ENCODE measurements at places on chromosomes 7 and 10.

DNA sequence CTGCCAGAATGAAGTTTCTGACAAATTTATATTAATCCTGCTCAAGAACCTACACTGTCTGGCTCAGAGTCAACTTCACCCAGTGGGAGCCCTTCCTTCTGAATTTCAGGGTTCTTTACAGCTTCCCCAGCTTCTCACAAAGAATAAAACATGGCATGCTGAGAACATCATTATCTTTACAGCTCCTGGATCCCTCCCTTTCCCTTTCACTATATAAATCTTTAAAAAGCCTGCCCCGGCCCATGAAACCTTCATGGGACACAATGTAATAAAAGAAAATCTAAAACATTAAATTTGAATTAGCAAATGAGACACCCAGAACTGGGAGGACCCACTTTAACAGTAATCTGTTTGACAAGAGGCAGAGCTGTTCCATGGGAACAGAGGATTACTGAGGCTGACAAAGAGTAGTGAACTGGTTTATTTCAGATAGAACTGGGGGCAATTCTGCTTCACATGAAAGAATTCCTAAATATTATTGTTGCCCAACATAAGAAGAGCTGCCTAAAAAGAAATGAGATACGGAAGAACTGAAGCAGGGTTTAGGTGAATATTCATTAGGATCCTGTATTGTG, 222.8 kb downstream of the THSD7A start:
- DNase-seq, result no peak

- no peak for DNase-seq
These were observed 71.3 kb downstream of the MTPN start for GRCh38 chr7:135905858-135906257.

DNA sequence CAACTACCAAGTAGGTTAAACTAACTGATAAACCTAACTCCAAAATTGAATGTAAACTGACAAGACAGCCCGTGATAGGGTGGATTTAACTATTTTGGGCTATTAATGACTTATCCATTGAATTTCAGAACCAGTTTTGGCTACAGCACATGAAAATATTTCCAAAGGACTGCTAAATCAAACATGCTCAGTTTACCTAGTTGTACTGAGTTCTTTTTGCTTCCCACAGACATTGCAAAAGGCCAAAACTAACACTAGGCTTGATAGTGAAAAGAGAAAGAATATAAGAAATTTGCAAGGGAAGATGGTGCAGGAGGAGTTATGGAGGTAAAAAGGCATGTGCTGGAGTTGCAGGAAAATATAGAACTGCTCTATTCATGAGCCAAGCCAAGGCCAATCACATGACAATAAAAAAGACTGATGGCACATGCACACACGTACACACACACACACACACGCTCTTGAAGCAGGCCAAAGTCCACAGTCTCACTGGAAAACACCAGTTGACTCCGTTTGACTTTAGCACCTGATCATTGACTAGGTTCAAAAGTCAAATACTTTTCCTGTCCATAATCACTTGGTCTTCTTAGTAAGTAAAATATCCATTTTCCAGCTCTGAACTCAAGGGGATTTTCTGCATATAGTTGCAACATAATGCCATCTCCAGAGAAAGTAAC, 76.0 kb upstream of the AGBL3 start:
- no peak for DNase-seq

GRCh38 chr10:112613620-112614019, 166.6 kb downstream of the VTI1A start:
- no peak for DNase-seq

DNA sequence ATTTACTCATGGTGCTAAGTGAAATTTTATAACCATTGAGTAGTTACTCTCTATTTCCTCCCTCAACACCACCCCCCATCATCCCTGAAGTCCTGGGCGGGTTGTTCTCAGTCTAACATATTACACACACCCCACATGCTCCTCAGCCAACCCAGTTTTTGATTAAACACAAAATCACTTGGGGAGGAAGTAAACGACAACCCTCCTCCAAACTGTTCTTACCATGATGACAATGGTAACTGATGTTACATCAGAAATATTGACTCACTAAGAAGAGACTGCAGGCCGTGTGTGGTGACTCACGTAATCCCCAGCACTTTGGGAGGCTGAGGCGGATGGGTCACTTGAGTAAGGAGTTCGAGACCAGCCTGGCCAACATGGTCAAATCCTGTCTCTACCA, 44.2 kb downstream of the RAB11FIP2 start:
- DNase-seq, result no peak

DNA sequence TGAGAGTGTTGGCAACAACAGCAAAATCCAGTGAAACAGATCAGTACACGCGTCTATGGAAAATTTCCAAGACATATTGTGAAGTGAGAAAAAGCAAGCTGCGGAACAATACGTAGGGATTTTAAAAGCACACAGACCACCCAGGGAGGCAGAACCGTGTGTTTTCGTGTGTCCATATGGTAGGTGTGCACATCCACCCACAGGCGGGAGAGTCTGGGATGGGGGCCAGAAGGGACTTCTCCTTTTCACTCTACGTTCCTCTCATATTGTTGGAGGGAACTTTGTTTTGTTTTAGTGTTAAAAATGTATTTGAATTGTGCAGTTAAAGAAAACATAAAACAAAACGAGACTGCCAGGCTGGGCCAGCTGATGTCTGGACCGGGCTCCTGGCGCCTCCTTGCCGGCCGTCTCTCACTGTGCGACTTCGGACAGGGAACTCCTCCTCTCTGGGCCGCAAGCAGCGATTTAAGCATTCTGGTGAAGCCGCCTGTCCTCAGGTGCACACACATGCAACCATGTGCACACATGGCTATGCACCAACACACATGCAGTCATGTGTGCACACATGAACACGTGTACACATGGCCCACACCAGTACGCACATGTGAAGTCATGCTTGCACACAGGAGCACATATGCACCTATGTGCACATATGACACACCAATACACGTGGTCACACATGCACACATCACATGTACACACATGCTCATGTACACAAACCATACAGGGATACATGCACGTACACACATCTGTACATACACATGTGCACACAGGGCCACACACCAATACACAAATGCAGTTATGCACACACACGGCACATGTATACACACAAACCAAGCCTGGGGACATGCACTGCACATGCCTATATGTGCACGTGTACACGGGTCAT, 141.1 kb downstream of the ELFN1 start:
- no peak for DNase-seq

DNA sequence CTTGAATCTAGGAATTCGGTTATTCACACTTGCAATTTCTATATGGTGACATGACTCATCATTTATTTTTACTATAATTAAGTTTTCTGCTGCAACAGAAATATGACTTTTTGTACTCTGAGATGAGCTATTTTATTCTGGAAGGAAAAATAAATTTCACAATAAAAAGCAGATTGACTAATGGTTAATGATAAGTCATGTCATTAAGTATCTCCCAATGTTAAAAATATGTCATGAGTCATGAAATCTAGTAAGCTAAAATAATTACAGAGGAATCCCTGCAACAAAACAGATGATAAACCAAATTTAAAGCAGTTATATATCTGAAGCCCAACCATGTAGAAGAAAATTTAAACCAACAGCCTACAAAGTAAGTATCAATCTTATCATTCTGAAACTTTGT, 149.2 kb downstream of the CACNA2D1 start:
- no peak for DNase-seq

GRCh38 chr7:151883857-151884256, 6.9 kb upstream of the PRKAG2 start:
- no peak for DNase-seq

DNA sequence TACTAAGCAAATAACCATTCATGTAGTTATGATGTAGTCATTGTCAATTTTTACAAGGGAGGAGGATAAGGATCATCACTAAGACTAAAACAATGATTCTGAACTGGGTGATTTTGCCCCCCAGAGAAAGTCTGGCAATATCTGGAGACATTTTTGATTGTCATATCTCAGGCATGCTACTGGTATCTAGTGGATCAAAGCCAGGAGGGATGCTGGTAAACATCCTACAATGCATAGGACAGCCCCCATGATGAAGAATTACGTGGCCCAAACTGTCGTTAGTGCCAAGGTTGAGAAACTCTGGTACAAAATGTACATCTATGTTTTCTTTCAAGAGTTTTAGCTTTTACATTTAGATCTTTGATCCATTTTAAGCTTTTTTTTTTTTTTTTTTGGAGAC, 57.3 kb downstream of the GBF1 start:
- no peak for DNase-seq

DNA sequence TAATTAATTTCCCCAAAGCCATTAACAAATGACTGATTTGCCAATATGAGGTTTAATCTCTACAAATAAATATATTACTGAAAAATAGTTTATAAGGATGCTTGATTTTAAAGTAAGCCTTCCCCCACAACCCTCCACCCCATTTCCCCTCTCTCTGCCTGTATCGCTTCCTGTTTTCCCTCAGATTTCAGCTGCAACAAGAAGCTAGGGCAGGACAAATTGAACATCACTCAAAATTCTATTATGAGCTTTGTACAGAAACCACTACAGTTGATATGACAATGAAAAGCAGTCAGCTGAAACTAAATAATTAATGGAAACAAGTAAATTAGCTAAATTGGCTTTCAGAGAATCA, 109.0 kb upstream of the SP4 start:
- no peak for DNase-seq

DNA sequence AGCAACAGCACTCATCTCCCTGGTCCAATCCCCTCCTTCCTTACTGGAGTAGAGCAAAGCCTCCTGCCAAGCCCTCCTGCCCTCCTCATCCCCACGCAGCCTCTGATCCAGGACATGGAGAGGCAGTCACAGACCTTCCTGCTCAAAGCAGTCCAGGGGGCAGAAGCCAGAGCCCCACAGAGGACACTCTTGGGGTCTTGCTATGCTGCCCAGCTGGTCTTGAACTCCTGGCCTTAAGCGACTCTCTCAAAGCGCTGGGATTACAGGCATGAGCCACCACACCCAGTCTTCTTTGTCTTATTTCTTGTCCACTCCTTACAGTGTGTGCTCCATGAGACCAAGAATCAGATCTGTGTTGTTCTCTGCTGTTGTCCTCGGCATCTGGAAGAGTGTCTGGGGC, 26.6 kb upstream of the MNX1 start:
- no peak for DNase-seq

DNA sequence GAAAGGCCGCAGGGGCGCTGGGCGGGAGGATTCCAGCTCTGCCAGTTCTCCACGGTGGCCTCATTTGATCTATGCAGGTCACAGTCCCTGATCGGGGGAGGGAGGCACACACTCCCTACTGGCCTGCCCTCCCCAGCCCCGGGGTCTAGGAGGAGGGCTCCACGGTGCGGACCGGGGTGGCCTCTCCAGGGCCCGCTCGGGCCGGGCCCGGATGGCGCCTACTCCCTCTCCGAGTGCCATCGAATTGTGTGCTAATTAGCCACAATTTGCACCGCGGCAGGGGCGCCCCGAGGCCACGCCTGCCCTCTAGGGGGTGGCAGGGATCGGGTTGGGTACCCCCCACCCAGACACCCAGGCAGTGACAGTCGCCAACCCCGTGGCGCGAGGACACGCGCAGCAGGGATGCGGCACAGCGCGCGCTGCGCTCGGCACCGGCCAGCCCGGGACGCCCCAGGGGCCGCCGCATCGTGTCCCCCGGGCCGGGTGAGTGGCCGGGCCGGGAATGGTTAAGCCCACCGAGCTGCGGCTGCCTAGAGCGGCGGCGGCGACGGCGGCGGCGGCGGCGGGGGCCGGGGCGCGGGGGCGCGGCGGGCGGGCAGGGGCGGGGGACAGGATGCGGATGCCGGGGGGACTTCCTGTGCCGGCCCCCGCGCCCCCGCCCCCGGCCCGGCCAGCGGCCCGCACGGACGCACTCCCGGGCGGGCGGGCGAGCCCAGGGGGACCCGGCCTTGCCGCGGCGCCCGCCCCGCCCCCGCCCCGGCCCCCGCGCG, at the start of gene ZNF853:
ZNF853 (plus strand) TSS at position 658 of the 770 bp plus-strand sequence. CDS start 565 bp downstream, outside the sequence.
- DNase-seq, result peak; percentile 83

DNA sequence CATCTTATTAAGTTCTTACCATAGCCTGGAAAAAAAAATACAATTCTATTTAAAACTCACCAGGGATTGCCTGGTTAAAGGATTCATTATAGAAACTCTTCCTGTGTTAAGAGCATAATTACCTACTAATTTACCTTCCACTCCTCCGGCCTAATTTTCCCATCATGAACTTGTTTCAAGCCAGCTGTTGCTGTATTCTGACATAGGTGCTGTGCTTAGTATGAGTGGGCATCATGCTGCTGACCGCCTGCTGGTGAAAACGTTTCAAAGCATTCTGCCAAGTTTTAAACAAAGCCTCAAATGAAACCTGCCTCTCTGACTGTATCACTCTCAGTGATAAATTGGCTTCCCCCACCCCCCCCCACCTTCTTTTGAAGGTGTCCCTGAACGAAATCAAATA, 47.8 kb upstream of the KCNMA1 start:
- no peak for DNase-seq

GRCh38 chr7:23098460-23098859, 7.1 kb upstream of the KLHL7 start:
- DNase-seq, result no peak

DNA sequence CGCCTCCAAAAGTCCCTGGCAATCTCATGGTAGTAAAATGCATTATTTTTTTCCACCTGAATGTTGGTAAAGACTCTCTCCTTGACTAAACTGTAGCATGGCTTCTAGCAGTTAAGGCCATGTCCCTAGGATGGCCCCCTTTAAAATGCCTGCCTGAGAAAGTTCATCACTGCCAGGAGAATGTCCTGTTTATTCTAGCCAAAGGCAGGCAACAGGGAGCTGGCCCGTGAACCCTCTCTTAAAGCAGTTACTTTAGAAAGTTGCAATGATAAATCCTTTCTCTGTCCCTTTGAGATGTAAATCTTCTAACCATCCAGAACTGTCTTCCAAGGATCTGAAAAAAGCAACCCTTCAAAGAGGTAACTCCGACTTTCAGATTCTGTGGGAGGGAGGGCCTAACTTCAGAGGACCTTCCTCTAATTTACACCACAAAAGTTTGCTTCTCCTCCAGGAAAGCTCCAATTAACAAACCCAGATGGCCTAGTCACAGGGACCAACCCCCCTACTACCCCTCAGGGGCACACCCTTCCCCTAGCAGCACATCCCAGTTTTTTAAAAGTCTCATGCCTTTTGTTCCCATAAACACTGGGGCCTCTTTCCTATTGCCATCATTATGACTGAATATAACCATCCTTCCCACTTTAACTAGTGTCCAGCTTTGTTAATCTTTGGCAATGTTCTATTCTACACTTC, 5.5 kb downstream of the DNTT start:
- DNase-seq, result peak; percentile 77

DNA sequence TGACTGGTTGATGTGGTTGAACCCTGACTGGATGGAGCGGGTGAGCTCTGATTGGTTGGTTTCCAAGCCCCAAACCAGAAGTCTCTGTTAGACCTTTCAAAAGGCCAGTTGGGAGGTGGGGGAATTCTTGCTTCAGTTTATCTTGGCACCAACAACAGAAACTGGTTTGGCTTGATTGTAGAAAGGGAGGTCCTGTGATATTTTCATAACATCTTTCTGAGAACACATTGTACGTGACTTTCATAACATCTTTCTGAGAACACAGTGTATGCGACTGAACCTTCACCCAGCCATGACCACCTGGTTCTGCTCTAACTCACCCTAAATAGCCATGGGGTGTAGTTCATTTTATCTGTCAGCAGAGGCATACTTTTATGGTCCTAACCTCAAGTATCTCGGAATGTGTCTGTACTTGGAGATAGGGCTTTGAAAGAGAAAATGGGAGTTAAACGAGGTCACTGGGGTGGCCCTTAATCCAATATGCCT, 88.3 kb downstream of the GALNT17 start:
- DNase-seq, result no peak

GRCh38 chr7:138032770-138033169, 30.9 kb upstream of the CREB3L2 start:
- no peak for DNase-seq

- DNase-seq, result no peak
These were observed 163.0 kb upstream of the LAMB4 start for GRCh38 chr7:108293149-108293612.
